ENCODE measurements at places on chromosomes 2 and 18.

- no peak for DNase-seq
Observed at GRCh38 chr2:66684289-66684688, 249.4 kb downstream of the MEIS1 start.

DNA sequence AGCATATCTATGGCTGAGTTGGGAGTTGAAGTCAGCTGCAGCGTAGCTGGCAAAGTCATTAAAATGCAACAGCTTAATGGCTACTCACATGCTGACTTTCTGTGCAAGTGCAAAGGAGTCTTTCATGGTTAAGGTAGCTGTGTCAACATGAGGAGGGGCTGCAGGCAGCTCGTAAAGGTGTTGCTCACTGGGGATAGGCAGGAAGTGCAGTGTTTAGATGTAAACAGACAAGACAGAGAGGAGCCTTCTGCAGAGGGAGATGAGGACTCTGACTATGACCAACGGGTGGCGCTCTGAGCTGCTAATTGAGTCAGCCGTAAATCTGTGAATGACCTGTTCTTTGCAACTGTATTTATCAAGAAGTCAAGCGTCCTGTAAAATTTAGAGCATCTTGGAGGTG, 22.3 kb upstream of the CAVIN2 start:
- peak; percentile 57 for DNase-seq

- no peak for DNase-seq
Observed at GRCh38 chr2:156769802-156770201, 333.6 kb downstream of the GPD2 start.

DNA sequence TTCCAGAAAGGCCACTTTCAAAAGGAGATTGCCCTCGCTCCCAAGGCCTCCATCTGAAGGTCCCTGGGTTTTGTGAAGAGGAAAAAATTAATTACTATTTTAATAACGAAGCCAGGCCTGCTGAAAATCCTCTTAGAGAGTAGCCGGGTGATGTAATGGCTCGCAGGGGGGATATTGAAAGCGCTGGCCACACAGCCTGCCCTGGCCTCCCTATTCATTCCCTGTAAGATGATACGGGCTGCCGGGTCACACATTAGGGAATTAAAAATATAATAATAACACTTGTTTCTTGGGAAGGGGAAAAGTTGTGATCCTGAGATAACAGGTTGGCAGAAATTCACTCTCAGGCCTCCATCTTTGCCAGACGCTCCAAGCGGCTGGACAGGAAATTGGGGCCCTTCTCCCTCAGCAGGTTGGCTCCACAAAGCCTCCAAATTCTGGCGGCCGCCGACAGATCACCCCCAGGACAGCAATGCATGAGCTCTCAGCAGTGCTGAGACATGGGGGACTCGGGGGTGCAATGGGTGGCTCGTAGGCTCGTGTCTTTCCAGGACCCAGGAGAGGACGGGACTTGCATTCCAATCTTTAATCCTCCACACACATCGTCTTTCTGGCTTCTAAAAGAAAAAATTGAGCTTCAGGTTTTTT, 299.9 kb upstream of the SALL3 start:
- no peak for DNase-seq

DNA sequence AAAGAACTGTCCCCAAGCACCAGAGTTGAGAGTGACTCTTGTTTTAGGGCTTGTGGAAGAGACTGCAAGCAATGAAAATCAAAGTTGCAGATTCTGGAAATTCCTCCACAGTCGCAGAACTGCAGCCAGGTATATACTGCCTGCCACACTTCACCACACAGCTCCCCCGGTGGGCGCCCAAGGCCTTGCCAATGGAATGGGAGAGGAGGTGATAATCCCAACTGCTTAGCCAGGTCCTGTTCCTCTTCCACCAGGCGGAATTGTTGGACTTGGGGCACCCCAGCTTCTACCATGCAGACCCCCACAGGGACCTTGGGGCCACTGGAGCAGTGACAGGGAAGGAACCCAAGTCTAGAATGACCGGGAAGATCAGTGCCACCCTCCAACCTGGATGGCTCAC, 4.8 kb upstream of the PDIA6 start:
- no peak for DNase-seq

GRCh38 chr2:125085904-125086303, 1060.8 kb downstream of the CNTNAP5 start:
- no peak for DNase-seq

DNA sequence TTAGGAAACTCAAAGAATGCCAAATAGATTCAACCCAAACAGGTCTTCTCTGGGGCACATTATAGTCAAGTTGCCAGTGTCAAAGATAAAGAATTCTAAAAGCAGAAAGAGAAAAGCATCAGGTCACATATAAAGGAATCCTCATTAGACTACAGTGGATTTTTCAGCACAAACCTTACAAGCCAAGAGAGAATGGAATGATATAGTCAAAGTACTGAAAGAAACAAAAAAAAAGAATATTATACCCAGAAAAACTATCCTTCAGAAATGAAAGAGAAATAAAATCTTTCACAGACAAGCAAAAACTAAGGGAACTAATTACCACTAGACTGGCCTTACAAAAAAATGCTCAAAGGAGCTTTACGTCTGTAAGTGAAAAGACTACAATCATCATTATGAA, 65.5 kb downstream of the TBR1 start:
- no peak for DNase-seq

GRCh38 chr2:53708988-53709387, 58.6 kb upstream of the CHAC2 start:
- no peak for DNase-seq

- no peak for DNase-seq
Observed at GRCh38 chr2:17584689-17585088, 44.2 kb downstream of the VSNL1 start.

DNA sequence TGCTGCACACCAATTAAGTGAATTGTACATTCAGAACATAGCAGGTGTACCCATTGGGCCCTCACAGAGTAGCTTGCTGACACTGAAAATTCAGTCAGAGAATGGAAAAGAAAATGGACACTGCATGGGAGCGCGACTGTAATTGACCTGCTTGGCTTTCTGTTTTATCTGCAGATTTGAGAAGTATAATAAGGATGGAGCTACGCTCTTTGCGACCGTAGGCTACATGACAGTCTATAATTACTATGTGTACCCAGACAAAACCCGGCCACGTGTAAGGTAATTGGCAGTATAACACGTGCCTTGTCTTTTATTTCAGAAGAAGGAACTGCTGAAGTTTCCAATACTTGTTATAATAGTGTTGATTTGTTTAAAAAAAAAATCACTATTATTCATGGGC, 33.5 kb upstream of the METAP1D start:
- peak; percentile 96 for DNase-seq

- DNase-seq = peak; percentile 63
Observed at GRCh38 chr2:106542746-106543359, 55.7 kb downstream of the CD8B2 start.

DNA sequence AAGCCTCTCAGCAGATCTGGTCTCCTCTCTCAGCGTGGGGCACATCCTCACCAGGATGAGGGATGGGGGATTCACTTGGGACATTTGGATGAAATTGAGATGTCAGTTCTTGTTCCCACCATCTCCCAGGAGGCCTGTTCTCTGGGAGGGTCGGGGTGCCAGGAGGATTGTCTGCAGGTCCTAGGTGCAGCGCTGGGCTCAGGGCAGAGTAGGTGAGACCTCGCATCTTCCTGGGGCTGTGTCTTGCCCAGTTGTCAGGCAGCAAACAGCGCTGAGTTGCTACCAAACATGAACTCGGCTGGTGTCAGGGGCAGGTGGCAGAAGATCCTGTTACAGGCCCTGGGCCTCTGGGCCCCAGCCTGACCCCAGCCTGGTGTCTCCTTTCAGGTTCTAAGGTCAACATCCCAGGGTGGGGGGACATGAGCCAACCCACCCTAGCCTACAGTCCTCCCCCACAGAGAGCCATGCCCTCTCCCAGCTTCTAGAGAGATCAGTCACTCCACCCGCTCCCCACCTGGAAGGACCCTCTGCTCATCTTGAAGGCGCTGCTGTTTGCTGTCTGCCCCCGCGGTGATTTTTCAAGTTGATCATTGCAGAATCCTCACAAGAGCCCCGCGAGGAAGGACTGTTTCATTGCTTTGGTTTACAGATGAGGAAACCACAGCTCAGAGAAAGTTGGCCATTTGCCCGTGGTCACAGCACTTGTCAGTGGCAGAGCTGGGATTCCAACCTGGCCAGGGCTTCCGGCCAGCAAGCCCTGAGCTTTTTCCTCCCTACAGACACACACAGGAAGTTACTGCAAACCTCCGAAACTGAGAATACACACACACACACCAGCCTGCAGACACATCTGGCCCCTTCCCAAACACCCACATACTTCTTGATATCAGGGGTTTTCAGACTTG, 83.9 kb downstream of the STPG4 start:
- DNase-seq = no peak

DNA sequence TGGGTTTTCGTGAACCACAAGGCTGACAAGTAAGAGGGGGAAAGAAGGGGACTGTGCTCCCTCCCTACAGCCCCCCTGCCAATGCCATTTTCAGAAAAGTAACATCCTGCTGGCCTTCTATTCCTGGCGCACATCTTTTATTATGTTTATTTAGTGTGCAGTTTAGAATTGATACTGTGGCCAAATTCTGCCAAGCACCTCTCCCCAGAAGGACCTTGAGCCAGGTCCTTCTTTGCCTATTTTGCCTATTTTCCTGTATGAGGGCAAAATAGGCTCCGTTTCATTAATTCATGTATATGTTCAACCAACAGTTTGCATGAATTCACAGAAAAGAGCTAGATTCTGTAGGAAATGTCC, 136.0 kb downstream of the MYO3B start:
- no peak for DNase-seq

DNA sequence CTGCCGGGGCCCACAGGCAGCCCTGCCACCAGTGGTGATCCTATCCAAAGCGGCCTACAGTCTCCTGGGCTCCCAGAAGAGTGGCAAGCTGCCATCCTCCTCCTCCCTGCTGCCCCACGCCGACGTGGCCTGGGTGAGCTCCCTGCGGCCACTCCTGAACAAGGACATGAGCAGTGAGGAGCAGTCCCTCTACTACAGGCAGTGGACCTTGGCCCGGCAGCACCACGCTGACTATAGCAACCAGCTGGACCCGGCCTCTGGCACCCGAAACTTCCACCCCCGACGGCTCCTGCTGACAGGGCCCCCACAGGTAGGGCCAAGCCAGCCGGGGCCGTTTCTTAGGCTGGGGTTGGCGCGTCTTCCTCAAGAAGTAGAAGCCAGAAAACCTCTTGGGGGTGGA, 100.5 kb downstream of the ESCO1 start:
- no peak for DNase-seq
